ENCODE measurements at places on chromosomes 13 and 19.

DNA sequence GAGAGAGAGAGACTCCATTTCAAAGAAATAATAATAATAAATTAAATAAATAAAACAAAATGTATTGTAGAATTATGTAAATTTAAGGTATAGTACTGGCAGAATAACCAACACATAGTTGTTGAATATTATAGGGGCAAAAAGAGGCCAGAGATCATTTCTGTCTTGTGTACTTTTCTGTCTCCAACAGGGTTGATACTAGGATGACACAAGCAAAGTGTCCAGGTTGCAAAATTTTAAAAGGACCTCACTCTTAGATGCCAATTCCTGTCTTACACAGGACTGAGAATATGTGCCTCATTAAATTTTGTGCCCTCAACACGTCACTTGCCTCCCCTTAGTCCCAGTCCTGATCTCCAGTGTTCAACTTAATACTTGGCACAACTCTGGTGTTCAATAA, 2.2 kb upstream of the AP2S1 start:
- DNase-seq: no peak

DNA sequence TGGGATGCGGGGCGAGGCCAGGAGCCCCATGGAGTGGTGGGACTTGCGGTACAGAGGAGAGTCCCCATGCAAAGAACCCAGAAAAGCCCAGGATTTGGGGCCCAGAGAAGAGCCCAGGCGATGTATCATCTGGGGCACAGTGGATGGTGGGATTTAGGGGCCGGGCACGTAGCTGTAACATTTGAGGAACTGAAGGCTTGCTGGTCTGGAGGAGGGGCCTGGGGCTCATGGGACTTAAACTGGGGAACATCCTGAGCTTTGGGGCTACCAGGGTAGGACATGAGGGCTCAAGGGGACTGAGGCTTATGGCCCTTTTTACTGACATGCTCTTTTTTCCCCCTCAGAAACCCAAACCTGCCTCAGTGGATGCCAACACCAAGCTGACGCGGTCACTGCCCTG, 13.5 kb downstream of the MED25 start:
- DNase-seq: no peak

GRCh38 chr13:101828119-101828518, 375.6 kb downstream of the ITGBL1 start:
- DNase-seq: no peak

DNA sequence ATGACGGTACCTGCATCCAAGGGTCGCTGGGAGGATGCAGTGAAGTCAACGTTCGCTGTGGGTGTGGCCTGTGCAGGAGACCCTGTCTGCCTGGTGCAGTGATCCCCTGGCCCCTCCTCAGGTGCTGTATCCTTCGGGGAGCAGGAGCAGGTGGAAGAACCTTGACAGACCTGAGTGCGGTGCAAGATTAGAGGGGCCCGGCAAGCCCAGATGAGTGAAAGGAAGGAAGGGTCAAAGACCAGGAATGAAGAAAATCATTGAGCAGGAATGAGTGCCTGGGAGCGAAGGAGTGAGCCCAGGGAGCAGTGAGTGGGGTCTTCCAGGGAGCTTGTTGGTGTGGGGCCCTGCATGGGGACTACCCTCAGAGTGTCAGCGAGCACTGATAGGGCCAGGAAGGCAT, 12.7 kb downstream of the B3GNT8 start:
- no peak for DNase-seq

DNA sequence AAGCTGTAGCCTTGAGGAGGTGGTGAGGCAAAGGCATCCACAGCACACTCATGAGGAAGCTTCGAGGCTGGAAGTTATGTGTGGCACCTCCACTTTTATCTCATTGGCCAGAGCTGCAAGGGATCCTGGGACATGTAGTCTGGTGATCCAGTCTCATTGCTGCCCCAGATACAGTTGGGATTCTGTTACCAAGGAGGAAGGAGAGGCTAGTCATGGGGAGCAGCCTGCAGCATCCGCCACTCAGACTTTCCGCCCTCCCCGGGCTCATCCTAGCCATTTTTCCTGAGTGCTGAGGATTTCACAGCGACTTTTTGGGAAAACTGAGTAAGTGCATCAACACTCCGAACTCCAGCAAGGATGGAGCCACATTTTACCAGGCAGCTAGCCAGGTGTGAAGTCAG, 74.4 kb downstream of the DPF1 start:
- DNase-seq: no peak

DNA sequence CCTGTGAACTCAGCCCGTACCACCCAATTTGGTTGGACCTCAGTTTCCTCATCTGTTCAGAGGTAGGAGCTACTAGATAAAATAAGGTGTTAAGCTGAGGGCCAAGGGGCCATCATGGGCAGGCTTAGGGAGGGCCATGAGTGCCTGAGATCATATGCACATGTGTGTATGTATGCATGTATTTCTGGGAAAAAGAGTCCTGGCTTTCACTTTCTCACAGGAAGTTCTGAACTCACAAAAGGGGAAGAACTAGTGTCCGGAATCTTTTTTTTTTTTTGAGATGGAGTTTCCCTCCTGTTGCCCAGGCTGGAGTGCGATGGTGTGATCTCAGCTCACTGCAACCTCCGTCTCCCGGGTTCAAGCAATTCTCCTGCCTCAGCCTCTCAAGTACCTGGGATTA, 18.9 kb downstream of the TGFB1 start:
- no peak for DNase-seq

GRCh38 chr19:8233370-8233769, 24.2 kb downstream of the CERS4 start:
- no peak for DNase-seq

GRCh38 chr19:30439310-30439709, 67.1 kb downstream of the ZNF536 start:
- no peak for DNase-seq

- no peak for DNase-seq
Observed at GRCh38 chr13:46801858-46802257, 4.9 kb upstream of the ESD start.

GRCh38 chr13:77358001-77358400, 31.1 kb upstream of the MYCBP2 start:
- no peak for DNase-seq

GRCh38 chr13:29887686-29888085, 37.3 kb upstream of the UBL3 start:
- no peak for DNase-seq

DNA sequence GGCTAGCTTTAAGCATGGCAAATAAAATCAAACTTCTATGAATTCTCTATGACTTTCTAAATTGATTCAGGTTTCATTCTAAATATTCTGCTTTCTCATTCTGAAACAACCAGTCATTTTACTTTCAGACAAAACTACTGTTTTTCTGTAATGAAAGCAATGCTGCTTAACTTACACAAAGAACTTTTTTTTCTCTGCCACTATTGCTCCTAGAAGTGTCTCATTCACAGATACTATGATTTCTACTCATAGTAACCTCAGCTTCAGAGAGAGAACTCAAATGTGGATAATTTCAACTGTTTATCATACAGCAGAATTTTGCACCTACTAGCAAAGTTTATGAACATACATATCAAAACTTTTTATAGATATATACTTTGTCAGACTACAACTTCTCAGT, 724.6 kb downstream of the SLITRK5 start:
- no peak for DNase-seq

GRCh38 chr19:12364391-12365235, 870 bp downstream of the ZNF442 start:
- no peak for DNase-seq

DNA sequence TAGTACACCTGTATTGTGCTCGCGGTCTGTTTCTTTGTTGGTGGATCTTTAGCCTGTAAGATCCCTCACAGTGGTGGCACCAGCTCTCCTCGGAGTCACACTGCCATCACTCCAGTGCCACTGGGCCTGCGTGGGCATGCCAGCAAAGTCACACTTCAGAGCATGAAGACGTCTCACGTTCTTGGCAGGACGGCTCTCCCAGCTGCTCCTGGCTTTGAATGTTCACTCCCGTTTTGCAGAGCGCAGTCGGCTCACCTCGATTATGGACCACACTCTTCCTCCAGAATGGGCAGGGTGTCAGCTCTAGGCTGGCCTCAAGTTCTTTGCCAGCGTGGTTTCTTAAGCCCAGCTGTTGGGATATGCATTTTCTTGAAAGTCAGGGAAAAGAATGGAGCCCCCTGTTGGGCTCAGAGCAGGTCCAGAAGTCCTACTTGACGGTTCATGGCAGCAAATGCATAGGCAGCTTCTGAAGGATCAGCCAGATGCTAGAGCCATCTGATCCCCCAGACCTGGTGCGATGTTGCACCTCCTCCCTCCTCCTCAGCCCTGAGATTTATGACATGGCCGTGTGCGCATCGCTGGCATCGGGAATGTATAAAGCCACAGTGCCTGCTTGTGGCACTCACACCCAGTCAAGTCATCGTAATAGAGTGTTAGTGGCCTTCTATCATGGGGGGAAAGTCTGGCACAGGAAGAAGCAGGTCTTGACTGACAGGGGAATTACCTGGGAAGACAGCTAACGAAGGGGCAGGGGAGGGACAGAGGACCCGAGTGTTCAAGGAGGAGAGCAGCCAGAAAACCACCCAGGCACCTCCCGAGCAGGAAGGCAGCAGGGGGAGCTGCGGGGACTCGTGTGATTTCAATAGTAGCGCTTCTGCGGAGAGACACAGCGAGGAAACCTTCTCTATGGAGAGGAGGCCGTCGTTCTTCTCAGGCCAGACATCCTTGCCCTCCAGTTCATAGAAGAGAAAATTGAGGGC, 40.2 kb upstream of the NPAS1 start:
- no peak for DNase-seq

- peak; percentile 52 for DNase-seq
Observed at GRCh38 chr13:113930671-113931637, 42.9 kb downstream of the C13orf46 start.

- DNase-seq: no peak
Observed at GRCh38 chr19:53782698-53783097, 41.4 kb downstream of the NLRP12 start.

- no peak for DNase-seq
Observed at GRCh38 chr19:38009650-38010242, 102.7 kb downstream of the SIPA1L3 start.

DNA sequence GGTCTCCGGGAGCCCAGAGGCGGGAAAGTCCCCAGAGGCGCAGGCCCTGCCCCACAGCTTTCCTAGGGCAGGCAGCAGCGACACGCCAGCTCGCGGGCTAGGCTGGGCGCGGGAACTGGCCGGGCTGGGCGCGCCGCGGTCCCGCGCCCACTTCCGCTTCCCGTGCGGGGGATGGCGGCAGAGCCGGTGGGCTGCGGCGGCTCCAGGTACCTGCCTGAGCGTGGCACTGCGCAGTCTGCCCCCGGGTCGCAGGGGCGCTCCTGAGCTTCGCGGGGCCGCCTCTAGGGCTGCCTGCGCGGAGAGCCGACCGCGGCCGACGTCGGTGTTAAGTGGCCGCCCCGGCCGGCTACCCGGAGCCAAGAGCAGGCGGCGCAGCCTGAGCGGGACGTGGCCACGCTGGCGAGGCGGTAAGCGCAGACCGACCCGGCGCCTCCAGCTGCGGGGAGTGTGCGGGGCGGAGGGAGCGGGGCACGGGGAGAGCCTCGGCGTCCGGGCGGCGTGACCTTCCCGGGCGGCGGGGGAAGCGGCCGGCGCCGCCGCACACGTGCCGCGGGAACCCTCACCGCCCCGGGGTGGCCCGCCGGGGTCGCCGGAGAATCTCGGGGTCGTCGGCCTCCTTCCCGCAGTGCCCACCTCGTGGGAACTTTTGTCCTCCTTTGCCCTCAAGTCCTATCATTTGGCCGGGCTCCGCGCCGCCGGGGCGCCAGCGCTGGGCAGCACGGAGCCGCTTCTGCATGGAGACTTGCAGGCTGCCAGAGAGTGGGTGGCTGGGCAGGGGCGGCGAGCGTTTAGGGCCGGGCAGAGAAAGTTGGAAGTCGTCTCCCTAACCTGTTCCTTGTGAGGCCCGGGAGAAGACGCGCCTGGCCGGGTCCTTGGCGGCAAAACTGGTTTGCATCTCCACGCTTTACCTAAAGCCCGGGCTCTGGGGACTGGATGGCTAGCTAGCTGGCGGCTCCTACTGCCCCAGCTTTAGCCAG, 31.4 kb upstream of the MPHOSPH8 start:
- DNase-seq: no peak

DNA sequence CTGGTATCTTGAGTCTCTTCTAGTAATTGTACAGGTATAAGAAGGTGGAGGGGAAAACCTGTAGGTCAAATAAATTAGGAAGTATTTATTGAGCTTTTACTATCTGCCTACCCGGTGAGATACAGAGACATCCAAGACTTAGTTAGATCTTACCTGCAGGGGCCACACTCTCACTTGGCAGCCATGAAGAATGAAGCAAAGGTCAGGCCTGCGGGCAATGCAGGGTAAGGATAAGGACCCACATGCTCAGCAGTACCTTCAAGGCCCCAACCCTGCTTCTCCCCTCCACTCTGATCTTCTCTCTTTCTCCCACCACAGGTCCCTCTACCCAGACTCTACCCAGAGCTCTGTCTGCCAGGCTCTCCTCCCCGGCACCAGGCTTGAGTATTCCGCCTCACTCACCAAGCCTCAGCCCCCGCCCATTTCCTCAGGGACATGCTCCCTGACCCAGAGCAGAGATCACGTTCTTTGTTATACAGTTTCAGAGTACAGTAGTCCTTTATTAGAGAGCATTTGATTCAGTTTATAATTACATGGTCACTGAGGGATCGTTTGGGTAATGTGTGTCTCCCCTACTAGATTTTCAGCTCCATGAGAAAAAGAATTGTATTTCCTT, 18.9 kb upstream of the CLDN10 start:
- no peak for DNase-seq

DNA sequence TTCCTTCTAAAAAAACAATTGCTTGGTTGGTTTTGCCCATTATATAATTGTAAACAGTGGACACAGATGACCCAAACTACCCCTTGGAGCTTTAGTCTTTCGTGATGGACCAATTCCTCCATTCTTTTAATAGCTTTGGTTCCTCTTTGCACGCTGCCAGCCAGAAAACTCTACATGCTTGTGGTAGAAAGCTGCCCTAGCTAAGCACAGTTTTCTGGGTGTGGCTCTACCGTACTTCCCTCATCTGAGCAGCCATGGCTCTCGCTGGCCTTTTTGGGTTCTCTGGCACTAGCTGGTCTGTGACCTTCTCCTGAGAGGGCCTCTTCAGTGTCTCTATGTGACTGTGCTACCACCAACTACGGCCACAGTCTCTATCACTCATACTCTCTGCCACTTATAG, 29.9 kb upstream of the CEBPA start:
- DNase-seq: no peak

- DNase-seq: no peak
Observed at GRCh38 chr13:45592758-45593157, 22.8 kb downstream of the ERICH6B start.

GRCh38 chr13:110643324-110643723, 28.0 kb downstream of the NAXD start:
- no peak for DNase-seq

GRCh38 chr19:35031072-35031881, 1.0 kb downstream of the SCN1B start:
- no peak for DNase-seq

GRCh38 chr19:38195237-38195636, 28.8 kb downstream of the DPF1 start:
- no peak for DNase-seq

- DNase-seq: no peak
Observed at GRCh38 chr19:3459089-3459881, 21.0 kb downstream of the SMIM24 start.

- no peak for DNase-seq
Observed at GRCh38 chr13:58908019-58908679, 1255.6 kb downstream of the DIAPH3 start.

Data from activated effector memory CD4-positive, alpha-beta T cell treated with Interleukin-2 at 50 U/mL for 16 hours (primary cell).